ENCODE measurements at places on chromosomes 1 and 21.

DNA sequence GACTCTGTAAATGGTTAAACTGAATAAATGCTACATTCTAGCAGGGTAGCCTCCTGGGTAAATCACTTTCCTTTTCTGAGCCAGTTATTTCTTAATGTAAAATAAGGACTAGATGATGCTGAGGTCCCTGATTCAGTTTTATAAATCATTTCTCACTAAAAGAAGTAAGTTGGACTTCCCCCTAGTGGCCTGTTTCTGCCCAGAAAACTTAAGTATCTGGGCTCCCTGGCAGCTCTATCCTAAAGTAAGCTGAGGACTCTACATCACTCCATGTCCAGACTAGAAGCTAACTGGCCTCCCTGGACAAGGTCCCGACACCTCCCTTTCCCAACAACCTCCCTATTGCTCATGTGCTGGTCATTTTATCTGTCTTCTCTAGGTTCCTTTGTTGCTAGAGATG is 3.0 kb downstream of the GPN2 start:
- no peak for DNase-seq

GRCh38 chr1:185334182-185334581 is 17.1 kb upstream of the IVNS1ABP start:
- DNase-seq, result no peak

- DNase-seq, result no peak
Measured at GRCh38 chr1:246107516-246108277, 399.4 kb downstream of the SMYD3 start.

DNA sequence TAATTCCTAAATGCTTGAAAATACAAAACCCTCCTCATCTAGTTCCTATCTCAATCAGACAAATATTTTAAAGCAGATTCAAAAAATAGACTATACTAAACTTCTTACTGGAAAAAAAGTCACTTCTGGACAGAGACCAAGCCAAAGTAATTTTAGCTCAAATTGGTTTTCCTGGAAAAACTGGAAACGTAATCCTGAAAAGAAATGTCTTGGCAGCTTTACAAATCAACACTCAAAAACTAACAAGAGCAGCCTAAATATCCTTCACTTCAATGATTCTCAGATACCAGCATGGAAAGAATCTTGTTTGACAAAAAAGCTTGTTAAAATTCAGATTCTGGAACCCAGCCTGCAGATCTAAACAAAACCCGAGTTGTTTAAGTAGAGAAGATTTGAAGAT is 9.1 kb upstream of the GPR88 start:
- DNase-seq, result no peak

- no peak for DNase-seq
Measured at GRCh38 chr1:11539850-11540772, 61.2 kb downstream of the DISP3 start.

DNA sequence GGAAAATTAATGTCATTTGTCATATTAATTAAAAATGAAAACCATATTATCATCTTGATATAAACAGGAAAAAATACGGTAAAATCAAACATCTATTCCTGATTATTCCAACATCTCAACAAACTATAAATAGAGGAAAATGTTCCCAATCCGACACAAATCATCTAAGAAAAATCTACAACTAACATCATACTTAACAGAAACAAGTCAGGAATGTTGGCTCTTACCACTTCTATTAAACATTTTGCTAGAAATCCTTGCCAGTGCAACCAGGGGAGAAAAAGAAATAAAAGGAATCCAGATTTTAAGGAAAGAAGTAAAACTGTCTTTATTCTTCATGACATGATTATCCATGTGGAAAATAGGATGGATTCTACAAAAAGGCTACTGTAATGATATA is 77.0 kb upstream of the IRF2BP2 start:
- no peak for DNase-seq

GRCh38 chr1:89525169-89525855 is 683 bp downstream of the LRRC8B start:
- DNase-seq, result peak; percentile 9

DNA sequence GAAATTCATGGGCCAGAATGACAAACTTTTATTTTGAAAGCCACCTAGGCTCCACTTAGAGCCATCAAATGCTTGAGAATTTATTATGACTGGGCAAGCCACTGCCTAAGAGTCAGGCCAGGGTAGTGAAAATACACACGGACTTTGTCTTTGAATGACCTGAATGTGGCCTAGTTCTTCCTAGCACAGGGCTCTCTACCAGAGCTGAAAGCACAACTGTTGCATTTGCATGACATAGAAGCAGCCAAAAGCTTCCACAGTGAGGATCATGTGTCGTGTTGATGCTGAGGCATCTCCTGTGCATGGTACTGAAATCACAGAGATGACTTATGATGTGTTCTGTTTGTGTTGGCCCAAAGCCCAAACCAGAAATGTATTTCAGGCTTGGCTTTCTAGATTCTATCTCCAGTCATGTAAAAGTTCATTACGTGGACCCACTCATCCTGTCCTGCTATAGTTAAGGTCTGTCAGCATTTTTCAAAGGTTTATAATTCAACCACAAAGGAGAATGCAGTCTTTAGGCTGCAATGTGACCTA is 164.0 kb upstream of the UBE2U start:
- DNase-seq, result no peak

DNA sequence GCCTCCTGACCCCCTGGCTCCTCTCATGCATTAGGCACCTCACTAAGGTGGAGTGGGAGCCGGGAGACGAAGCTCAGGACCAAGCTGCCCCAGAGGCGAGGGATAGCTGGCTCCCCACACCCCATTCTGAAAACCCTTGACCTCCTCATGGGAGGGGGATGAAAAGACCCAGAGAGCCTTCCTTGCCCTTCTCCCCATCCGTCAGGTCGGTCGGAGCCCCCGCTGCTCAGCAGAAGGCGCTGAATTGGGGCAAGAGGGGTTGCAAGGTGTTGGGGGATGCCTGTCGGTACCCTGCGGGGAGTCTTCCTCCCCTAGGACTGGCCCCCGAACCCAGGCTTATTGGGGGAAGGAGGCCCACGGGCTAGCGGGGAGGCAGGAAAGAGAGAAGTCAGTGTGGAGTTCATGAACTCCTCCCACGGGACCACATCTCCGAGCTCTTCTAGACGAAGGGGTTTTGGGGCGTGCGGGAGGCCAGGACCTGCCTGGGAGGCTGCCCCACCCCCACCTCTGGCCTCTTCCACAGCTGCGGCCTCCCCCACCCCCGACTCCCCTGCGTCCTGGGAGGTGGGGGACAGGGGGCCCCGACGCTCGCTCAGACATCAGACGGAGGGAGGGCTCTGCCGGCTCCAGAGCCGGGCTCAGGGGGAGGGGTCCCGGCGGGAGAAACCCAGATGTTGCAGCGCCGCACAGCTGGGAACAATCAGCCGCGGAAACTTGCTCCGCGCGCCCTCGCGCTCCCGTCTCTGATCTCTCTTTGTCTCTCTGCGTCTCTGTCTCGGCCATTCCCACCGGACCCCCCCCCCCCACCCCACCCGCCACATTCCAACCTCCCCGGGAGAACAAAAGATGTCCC is 719 bp downstream of the MFAP2 start:
- no peak for DNase-seq

DNA sequence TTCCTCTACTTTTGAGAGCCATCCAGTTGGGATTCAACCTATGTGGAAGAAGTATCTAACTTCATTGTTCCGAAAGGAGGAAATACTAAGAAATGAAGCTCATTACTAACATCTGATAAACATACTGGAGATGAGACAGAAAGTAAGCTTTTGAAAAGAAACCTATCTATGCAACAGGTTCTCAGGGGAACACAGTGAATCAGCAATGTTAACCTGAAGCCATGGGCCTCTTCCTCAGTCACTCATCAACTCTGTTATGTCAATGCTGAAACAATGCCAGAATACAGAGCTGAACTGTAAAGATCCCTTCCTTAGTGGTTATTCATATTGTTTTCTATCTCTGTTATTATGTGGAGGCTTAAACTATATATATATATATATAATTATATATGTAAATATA is 55.5 kb upstream of the ESRRG start:
- DNase-seq, result no peak

Measured in effector memory CD4-positive, alpha-beta T cell (primary cell).